ENCODE measurements at places on chromosomes 11 and 22. TPM values are rescaled to one million over a fixed set of nuclear protein-coding genes. Genes with fewer than 3 reads are reported as not detected.
A peak's percentile ranks its signal among the peaks of the same experiment; 100 is the strongest.

DNA sequence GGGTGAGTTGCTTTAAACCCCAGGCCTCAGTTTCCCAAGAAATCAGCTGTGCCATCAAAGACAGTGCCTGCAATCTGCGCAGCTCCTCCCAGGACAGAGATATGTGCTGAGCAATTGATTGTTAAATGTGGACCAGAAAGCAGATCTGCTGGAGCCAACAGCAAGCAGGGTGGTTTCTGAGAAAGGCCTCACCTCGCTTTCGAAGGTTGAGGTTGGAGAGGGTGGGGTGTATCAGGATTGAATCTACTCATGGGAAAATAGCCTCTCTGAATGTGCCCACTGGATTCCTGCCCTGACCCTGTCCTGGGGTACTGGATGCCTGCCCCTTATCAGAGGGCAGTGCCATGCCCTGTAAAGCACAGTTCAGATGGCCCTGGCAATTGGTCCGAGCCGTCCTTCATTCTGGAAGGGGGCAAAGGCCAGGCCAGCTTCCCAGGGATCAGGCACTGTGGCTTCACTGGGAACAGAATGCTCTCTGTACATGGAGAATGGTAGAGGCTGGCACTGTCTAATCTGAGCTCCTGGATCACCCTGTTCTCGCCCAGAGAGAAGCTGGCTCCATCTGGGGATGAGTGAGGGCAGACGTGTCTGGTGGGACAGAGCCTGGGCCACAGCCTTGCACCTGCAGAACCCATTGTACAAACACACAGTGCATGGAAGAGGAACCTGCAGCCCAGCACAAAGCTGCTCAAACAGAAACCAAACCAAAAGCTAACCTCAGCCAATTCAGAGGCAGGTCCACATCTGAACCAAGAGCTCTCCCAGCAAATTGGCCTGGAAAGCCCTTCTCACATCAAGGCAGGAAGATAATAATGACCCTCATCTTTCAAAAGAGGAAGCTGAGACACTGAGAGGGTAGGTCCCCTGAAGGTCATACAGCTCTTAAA lies 15.2 kb downstream of the DHCR7 start:
- peak; percentile 80 for DNase-seq

GRCh38 chr11:35223371-35223796 lies 84.4 kb downstream of the CD44 start:
- no peak for DNase-seq

GRCh38 chr11:86047275-86047991 lies 21.5 kb downstream of the PICALM start:
- peak; percentile 73 for DNase-seq

Gene ST3GAL4
- total RNA-seq = 11.8 TPM

DNA sequence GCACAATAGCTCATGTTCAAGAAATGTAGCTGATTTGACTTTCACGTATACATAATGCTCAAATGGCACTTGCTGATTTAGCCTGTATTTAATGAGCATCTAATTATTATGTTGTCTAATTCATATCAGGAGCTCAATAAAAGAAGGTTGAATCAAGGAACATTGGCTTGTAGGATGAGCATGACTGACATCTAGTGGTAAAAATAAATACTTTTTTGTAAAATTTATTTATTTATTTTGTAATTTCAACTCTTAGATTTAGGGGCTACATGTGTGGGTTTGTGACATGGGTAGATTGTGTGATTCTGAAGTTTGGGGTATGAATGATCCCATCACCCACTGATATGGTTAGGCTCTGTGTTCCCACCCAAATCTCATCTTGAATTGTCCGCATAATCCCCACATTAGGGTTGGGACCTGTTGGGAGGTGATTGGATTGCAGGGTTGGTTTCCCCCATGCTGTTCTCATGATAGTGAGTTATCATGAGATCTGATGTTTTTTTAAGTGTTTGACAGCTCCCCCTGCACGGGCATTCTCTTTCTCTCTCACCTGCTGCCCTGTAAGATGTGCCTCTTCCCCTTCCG lies 1.7 kb upstream of the OR52E5 start:
- no peak for DNase-seq

DNA sequence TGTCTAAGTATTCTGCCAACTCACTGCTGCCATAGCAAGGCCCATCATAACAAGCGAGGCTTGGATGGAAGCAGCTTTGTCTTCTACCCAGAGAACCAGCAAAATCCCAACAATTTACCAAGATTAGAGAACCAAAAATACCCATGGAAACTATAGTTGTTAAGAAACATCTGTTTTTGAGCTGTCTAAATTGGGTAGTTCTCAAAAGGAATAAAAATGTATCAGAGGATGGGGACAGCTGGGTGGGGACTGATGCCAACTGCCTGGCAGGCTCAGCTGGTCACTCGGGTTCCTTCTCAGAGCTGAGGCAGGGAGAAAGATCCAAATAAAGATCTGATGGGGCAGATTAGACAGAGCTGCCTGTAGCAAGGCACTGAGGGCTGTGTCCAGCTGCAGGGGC lies 85.9 kb upstream of the GRK3 start:
- no peak for DNase-seq

DNA sequence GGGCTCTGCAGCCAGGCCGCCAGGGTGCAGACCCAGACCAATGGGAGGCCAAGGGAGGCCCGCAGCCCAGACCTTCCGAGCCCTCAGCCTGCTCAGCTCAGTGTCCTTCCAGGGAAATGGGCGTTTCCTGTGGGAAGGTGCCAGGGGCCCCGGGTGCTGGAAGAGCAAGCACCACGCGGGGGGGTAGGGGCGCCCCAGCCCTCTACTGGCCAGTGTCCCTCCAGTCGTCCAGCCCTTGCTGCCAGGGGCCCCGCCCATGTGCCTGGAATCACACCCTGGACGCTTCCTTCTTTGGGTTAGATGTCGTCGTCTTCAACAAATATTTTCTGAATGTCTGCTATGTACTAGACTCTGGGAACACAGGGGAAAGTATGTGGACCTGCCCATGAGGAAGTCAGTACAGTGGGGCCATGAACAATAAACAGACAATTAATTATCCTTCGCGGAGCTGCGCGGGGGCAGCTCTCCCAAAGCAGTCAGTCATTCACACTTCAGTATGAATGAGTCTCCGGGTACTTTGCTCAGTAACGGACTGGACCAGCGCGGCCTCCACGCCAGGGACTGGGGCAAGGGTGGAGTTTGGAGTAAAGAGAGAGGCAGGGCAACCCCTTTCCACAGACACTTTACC lies 60.2 kb downstream of the CDKN1C start:
- peak; percentile 90 for DNase-seq

- DNase-seq = peak; percentile 37
Observed at GRCh38 chr11:103609117-103610066, 427.0 kb upstream of the DDI1 start.

DNA sequence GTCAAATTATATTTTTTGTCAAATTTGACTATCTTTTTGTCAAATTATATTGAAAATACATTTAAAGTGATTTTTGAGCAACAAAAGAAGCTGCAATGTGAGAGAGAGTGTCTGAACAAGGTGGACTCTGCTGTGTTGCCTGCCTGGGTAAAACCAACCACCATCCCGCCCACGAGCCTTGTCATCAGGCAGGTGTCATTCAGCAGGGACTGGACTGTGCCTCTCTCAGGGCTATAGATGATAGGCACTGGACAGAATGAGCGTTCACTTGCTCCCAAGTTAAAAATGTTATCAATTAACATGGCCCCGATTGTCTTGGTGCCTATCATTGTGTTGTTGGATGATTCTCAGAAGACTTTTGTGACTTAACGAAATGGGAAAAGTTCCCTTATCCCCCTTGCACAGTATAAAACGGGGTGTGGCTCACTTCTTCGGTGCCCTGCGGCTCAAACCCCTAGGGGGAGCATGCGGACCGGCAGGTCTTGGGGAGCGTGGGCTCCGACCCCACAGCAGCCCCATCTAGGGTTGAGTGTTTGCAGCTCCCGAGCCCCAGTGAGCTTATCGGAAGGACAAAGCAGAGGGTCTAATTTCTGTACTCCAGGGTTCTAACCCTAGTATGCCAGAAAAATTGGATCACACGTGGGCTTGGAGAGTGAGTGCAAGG lies 1.7 kb downstream of the APOL5 start:
- no peak for DNase-seq

Gene A4GALT
- 19.9 TPM for total RNA-seq

Gene GAS2L1
- 13.0 TPM for total RNA-seq

- DNase-seq = no peak
Observed at GRCh38 chr11:16924462-16924825, 89.8 kb downstream of the PLEKHA7 start.

Gene HPX
- total RNA-seq = 0.59 TPM

Gene CHADL
- total RNA-seq = 1.2 TPM

- peak; percentile 61 for DNase-seq
Observed at GRCh38 chr11:62592146-62592815, 958 bp upstream of the TUT1 start.

DNA sequence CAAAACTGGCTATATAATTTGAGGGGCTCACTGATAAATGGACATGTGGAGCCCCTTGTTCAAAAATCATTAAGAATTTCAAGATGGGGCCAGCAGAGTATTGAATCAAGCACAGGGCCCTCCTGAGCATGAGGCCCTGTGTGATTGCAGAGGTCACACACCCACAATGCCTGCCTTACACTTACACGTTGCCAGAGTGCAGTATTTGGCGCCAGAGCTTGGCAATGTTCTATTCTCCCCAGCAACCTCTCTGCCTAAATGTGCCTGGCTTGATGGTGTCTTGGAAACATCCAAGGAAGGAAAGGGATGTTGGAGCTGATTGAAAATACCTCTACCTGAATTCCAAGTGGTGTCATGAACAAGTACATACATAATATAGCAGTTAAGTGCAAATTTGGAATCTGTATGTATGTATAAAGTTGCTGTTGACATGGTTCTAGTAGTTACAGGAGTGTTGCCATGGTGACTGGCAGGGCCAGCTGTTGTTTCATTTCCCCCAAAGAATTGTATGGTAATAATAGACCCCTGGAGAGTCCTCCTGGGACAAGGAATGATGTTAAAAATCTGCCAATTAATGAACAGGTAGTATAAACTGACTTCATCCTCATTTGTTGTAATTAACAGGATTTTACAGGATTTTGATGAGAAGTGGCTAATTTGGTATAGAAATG lies 205.7 kb upstream of the NAV2 start:
- no peak for DNase-seq

Gene MAPK12
- 24.8 TPM for total RNA-seq

DNA sequence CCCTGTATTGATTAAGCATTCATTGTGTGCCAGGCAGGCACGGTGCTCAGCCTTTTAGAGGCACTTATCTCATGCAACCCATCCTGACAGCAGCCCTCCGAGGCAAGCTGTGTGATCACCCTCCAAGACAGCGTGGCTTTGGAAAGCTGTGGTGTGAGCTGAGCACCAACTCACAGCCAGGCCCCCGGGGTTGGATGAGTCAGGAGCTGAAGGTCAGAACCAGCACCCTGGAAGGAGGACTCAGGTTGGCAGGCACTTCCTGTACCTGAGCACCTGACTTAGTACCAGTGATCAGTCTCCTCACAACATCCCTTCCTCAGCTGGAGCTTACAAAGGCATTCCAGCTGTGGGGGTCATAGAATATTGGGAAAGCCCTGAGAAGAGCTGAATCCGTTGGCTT lies 9.0 kb downstream of the PATZ1 start:
- no peak for DNase-seq

DNA sequence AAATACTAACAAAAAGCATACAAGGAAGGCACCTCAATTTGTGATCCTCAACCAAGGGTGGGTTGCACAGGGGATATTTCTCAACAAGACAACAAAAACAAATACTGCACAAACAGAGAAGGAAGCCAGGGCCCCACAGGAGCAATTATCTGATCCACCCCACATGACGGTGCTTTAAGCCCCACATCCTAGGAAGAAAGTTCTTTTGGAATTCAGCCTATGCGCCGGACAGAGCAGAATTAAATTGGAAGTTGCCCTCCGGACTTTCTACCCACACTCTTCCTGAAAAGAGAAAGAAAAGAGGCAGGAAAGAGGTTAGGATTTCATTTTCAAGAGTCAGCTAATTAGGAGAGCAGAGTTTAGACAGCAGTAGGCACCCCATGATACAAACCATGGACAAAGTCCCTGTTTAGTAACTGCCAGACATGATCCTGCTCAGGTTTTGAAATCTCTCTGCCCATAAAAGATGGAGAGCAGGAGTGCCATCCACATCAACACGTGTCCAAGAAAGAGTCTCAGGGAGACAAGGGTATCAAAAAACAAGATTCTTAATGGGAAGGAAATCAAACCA lies 40.6 kb downstream of the OSBP start:
- no peak for DNase-seq

Gene CCDC157
- total RNA-seq = 2.9 TPM
